ENCODE measurements at places on chromosomes 3 and 15. TPM values are rescaled to one million over a fixed set of nuclear protein-coding genes. Genes with fewer than 3 reads are reported as not detected.

GRCh38 chr3:177479630-177480029 lies 282.3 kb upstream of the TBL1XR1 start:
- DNase-seq = no peak

- no peak for DNase-seq
These were observed 124.8 kb upstream of the ABI3BP start for GRCh38 chr3:101117980-101118379.

DNA sequence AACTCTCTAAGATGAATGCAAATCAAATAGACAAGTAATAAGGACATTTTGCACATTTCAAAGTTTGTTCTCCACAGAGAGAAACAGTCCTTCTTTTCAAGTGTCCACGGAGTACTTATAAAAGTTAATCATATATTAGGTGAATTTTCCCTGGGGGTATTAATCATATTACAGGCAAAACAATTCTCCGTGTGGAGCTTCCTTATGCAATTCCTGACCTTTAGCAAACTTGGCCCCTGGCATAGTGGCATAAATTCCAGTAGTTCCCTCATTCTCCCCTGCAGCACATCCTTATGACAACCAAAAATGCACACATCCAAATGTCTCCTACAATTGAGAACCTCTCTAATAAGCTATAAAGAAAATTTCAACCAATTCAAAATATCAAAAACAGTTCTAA lies 34.4 kb downstream of the FSIP1 start:
- no peak for DNase-seq

DNA sequence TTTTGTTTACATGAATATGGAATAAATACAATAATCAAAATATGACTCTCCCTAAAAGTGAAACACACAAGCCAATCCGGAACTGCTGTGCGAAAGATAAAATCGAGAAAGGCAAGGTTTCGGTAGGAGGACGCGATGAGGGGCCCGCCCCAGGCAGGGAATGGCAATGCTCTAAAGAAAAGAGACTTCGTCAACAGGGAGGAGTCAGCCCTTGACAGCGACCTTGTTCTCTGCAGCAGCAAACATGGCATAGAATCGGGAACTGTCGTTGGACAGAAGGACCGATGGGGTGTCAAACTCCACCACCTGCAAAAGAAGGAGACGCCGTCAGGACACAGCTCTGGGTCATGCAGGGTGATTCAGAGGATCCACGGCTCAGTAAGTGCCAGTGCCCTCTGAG lies 36.4 kb upstream of the PARL start:
- DNase-seq = no peak

OPA1 gene
- total RNA-seq = 62.3 TPM

DNA sequence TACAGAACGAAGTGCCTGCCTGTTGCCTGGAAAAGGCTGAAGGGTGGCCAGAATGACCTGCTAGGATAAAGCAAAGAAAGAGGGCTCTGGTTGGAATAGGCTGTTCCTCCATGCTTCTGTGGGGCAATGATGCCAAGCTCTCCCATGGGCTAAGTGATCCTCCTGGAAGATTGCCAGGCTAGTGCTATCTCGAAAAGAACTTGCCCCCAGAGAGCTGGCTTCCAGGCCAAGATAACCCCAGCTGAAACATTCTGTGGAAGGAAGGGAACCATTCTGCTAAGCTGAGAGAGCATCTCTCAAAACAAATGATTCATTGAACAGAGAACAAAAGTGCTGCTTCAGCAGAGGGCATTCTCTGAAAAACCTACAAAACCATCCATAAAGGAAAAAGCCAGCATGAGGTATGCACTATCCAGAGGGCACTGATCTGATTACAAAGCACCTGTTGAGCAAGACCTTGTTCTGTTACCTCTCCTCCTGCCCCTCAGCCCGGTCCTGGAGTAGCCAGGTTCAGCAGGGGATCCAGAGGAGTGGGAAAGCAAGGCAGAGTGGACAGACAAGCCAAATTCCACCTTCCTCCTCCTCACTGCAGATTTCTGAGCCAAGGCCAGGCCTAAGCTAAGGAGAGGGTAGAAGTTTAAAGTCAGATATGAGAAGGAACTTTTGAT lies 31.9 kb upstream of the SPRED1 start:
- no peak for DNase-seq

GRCh38 chr15:58136731-58137130 lies 1.4 kb upstream of the AQP9 start:
- no peak for DNase-seq

DNA sequence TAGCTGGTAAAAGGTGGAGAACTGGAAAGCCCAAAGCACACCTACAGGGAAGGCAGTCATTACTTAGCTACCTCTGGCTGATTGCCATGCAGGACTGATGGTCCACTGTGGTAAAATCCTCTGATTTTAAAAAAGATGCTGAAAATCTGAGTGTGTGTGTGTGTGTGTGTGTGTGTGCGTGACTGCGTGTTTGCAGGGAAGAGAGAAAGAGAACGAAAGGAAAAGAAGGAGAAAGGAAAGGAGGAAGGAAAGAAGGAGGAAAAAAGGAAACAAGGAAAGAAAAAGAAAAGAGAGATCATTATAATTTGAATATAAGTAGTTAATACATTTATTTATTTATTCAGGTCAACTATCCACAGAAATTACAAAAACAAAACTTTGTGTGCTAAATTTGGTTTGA lies 488.7 kb upstream of the KCNMB2 start:
- no peak for DNase-seq

DNA sequence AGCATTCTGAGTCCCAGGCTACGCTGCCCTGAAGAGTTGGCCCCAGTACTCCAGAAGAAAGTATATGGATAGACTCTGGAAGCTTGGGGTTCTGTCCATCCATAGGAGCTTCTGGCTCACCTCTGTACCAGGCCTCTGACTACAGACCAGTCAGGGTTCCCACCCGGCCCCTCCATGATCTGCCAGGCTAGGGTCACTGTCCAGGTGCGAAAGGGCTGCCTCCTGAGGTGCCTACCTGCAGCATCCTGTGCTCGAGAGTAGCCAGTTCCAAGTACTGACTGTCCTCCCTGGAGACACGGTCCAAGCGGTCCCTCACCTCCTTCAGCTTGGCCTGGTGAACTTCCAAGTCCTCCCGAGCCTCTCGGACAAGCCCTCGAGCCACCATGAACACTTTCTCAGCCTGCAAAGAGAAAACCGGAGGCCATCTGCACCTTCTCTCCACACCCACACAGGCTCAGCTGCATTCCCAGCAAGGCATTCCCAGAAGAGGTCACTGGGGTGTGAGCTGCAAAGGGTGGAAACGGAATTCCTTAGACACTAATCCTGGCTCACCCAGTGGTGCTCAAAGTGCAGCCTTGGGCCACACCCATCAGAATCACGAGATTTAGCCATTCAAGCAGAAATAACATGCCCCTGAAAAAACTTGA lies 3.7 kb upstream of the PLXNB1 start:
- DNase-seq = no peak
